Activated CD4-positive, alpha-beta T cell treated with anti-CD3 and anti-CD28 coated beads for 36 hours (primary cell): ENCODE measurements at places on chromosomes 5 and 9. TPM values are rescaled to one million over a fixed set of nuclear protein-coding genes. Genes with fewer than 3 reads are reported as not detected.

DNA sequence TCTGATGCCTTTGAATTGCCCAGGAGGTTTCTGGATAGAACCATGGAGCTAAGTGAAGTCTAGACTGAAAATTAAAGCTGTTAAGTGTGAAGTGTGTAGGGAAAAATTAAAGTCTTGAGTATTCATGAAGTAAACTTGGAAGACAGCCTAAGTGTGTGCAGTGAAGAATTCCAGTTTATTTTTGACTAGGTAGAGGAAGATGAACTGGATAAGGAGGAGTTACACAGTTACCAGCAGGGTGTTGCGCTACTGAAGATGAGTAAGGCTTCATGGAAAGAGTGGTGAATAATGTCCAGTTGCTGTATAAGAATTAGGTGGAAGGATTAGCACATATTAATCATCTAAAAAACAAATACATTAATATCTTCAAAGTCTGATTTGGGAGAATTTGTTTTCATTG lies 5.7 kb upstream of the CHD1 start:
- DNase-seq: no peak

DNA sequence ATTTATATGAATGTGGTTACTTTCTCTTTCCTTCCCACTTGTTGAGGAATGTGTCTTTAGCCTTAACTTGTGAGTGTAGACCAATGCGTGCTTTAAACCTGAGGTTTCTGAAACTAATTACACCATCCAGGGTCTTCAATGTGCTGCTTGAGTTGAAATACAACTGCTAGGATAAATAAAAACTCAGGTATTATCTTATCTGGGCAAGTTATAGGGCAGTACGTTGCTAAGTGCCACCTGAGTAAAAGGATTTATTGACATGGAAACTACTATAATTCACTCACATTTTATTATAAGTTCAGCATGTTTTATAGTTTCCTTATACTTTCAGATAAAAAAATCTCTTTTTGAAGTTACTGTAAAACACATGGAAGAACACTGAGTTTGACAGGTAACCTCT lies 1136.8 kb upstream of the NUDT12 start:
- DNase-seq: no peak

DNA sequence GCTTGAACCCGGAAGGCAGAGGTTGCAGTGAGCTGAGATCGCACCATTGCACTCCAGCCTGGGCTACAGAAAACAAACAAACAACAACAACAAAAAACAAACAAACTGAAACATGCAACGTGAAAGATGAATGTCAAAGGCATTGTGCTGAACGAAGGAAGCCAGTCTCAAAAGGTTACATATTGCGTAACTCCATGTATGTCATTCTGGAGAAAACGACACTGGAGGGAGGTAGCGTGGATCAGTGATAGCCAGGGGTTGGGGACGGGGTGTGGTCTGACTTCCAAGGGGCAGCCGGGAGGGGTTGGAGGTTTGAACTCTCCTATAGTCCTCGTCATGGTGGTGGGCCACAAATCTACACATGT lies 12.1 kb upstream of the WDR5 start:
- DNase-seq: no peak

FAM151B gene
- 0.75 TPM for total RNA-seq

SNCAIP gene
- not detected for total RNA-seq
